ENCODE measurements at places on chromosomes 11 and 22.

- no peak for DNase-seq
These were observed 928 bp downstream of the FBXO7 start for GRCh38 chr22:32475468-32476010.

DNA sequence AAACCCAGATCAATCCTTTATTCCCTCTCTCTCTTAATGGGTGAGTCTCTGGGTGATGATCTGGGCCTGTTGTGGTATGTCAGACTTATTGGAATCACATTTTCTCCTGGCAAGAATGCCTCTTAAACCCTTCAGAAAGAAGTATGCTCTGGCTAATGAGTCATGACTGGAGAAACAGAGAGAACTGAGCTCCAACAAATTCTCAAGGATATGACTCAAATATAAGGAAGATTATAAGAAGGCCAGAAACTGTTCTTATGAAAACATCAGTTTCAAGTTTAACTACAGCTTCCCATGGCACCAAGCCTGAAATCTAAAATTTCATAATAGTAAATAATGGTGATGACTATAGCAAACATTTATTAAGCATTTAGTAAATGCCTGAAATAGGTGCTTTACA, 83.9 kb downstream of the OR5AK2 start:
- no peak for DNase-seq

DNA sequence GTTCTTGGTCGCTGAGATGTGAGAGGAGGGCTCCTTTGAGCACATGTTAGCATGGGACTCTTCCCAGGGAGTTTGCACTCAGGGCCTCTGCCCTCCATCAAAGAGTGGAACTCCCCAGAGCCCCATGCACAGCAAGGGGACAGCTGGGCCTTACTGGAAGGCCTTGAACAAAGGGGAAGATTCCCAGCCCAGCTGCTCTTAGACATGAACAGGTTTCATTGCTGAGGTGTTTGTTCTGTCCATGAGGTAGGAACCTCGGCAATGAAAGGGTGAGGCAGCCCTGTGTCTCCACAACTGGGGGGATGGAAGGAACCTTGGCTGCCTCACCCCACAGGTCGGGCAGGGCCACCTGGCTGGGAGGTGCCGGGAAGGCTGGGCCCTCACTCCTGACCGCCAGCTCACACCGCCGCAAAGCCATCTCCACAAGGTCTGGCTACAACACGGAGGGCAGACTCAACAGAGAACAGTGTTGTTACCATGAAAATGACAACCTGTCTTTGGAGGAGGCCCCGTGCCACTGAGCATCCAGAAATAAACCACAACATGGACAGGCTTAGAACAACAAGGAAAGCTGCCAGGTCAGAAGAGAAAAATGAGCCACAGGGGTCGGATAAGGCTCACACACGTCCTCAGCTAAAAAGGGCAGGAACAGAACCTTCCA, 3.2 kb downstream of the DERL3 start:
- DNase-seq = no peak

DNA sequence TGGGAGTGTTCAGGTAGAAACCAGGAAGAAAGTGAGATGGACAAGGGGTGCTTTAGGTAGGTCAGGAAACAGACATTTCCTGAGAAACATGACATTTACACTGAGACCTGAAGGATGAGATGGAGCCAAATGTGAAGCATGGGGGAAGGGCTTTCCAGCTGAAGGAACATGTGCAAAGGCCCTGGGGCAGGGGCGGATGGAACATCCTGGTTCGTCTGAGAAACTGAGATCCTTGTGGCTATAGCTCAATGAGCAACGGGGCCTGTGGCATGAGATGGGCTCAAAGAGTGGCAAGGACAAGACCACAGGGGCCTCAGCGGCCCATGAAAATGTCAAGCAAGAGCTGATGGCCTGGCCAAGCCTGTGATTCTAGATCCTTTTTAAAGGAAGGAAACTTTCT, 127.4 kb downstream of the DSCAML1 start:
- no peak for DNase-seq

GRCh38 chr11:122341477-122341876, 225.5 kb upstream of the BLID start:
- no peak for DNase-seq

- DNase-seq = peak; percentile 15
These were observed 77.9 kb upstream of the TOP3B start for GRCh38 chr22:22060200-22061084.

- no peak for DNase-seq
These were observed 83.1 kb downstream of the MN1 start for GRCh38 chr22:27718186-27719035.

DNA sequence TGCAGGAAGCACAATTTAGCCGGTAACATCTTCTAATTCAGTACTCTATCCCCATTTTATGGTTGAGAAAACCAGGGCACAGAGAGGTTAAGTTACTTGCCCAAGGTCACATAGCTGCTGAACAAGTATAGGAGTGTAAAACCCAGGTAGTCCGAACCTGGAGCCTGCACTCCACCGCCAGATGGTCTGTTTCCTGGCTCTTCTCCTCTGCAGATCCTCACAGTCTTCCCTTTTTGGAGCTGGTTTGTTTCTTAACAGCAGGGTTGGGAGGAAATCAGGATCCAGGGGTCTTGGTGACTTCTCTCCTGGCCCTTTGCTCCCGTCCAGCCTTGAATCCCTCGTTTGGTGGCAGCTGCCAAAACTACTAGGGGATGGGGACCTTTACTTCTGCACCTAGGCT, 12.0 kb downstream of the TSPAN18 start:
- no peak for DNase-seq

GRCh38 chr22:50505276-50505775, 2.2 kb downstream of the LMF2 start:
- DNase-seq = no peak

DNA sequence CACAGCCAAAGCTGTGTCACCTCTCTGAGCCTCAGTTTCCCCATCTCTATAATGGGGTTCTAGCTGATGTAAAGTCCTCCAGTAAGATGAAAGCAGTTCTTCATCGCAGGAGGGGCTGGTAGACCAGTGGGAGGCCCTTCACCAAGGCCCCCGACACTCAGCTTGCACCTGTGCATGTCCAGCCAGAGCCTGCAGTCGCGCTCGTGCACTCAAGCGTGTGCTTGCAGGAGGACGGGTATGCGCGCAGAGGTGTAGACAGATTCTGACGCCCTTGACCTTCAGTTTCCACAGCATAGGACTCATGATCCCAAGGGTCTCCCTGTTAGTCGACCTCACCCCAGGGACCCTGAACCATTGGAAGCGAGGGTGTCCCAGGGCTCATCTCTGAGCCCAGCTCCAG, 633.7 kb downstream of the TBC1D22A start:
- no peak for DNase-seq

- DNase-seq = no peak
These were observed 45.3 kb downstream of the USP35 start for GRCh38 chr11:78234006-78234405.

- no peak for DNase-seq
These were observed 340.5 kb downstream of the TENM4 start for GRCh38 chr11:79100093-79100910.

GRCh38 chr11:112613051-112613972, 347.9 kb upstream of the NCAM1 start:
- DNase-seq = no peak

DNA sequence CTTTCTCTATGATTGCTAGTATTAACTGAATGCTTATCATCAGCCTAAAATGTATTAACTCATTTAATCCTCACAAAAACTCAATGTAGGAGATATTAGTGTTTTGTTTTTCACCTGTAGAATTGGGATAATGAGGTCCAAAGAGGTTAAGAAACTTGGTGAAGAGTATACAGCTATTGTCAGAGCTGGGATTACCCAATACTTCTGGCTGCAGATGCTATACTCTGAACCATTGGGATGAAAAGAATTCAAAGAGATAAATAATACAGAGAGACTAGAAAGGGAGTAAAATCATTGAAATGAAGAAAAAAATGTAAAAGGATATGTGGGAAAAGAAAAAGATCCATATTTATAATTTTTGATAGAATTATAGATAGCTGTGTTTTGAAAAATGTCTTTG, 137.1 kb downstream of the TRPC6 start:
- DNase-seq = no peak

- no peak for DNase-seq
These were observed 86.5 kb upstream of the PPARA start for GRCh38 chr22:46063846-46064227.

DNA sequence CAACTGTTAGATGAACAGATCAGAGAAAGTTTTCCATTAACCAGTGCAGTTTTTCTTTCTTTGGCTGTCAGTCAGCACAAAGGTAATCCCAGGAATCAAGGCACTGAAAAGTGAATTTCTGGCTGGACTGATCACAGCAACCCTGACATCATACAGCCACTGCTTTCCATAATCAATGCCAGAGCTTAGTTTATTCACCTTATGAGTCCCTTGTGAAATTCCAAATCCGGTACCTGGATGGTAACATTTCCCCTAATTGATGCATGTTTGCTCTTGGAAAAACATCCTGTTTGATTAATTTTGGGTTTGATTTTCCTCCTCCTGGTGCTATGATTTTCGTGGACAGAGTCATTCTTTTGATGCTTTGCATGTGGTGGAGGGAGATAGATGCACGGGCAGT, 319.8 kb downstream of the INSC start:
- no peak for DNase-seq

GRCh38 chr22:50575426-50575941, 2.7 kb downstream of the CPT1B start:
- no peak for DNase-seq

DNA sequence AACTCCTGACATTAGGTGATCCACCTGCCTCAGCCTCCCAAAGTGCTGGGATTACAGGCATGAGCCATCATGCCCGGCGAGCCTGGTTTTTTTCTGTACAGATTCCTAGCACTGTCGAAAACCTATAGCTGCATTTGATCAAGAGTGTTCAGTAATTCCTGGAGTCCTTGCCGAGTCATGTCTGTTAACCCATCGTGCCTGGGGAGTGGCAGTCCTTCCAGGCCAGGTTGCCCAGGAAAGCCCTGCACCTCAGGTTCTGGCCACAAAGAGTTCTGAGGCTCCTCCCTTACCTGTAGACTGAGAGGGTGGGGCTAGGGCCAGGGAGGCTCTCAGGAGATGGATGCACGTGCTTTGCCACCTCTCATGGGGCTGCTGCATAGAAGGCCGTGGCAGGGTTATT, 17.0 kb downstream of the YDJC start:
- DNase-seq = no peak

GRCh38 chr11:69508974-69509373, 27.5 kb downstream of the LINC01488 start:
- no peak for DNase-seq

GRCh38 chr22:46479046-46479445, 58.4 kb downstream of the CELSR1 start:
- DNase-seq = no peak

- DNase-seq = no peak
These were observed 8.3 kb downstream of the CD81 start for GRCh38 chr11:2385156-2386151.

DNA sequence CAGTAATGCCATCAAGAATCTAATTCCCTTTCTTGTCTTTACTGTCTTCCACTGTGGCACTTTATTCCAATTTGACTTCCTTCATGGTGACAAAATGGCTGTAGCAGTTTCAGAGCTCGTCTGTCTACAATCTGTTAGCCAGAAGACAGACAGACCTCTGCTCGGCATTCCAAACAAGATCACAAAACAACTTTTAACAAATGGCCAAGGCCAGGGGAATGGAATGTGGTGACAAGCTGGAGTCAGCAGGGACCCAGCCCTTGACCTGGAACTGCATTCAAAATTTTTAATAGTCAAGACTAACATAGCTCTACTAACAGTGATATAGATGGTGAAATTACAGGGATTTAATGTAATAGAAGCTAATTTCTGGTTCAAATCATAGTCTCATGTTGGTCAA, 637.2 kb downstream of the ETS1 start:
- no peak for DNase-seq

DNA sequence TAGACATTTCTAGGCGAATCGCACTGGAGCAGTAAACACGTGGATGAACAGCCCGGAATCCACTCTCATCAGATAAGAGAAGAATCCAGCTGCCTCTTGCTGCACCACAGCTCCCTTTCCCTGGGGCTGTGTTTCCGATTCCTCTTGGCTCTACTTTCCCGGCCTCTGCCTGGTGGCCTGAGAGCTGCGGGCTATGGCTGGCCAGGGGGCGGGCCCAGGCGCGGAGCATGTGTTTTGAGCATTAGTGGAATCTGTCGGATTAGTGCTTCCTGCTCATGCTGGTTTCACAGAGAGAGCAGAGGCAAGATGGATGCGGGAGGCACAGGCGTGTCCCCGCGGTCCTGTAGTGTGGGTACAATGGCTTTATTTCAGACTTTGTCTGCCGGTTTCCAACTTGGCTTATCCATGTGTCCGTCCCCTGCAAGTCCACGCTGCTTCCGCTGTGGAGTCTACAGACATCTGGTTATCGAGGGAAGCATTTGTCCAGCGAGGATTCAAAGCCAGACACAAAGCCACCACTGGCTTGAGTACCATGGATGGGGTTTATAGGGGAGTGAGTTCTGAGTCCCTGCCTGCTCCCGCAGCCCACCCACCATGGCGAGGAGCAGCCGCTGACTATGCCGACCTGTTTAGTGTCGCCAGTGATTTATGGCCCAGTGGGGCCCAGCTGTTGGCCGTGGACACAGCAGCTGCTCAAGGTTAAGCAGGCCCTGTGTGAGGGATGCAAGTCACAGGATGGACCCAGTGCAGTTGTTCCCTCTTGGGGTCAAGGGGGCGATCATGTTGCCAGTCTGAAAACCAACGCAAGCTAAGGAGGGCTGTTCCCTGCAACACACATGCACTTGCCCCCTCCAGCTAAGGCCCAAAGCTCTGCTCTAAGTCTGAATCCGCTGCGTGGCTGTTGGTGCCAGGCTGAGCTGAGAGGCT, 43.3 kb upstream of the EP300 start:
- no peak for DNase-seq

- DNase-seq = no peak
These were observed 13.7 kb downstream of the NAGA start for GRCh38 chr22:42056757-42057511.

DNA sequence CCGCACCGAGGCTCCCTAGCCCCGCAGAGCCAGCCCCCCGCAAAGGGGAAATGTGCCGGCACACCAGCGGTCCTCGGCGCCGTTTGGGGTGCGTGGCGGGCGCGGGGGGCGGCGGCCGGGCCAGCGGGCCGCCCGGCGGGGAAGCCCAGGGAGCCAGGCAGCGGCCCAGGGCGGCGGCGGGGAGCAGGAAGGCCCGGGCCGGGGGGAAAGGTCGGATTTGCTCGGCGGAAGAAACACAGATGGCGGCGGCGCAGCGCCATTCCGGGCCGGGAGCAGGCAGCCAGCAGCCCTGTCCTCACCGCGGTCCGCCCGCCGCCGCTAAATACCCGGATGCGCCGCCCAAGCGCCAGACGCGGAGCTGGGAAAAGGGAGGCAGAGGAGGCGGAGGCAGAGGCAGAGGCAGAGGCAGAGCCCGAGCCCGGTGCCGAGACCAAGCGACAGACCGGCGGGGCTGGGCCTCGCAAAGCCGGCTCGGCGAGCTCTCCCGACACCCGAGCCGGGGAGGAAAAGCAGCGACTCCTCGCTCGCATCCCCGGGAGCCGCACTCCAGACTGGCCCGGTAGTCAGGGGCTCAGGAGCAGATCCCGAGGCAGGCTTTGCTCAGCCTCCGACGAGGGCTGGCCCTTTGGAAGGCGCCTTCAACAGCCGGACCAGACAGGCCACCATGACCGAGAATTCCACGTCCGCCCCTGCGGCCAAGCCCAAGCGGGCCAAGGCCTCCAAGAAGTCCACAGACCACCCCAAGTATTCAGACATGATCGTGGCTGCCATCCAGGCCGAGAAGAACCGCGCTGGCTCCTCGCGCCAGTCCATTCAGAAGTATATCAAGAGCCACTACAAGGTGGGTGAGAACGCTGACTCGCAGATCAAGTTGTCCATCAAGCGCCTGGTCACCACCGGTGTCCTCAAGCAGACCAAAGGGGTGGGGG, 2.6 kb upstream of the GCAT start:
- peak; percentile 50 for DNase-seq

All from stimulated activated CD4-positive, alpha-beta T cell treated with anti-CD3 and anti-CD28 coated beads, TNF-alpha, amount 100 ng/mL, for 4 hours (primary cell).